ENCODE measurements at places on chromosomes 3 and 15.

DNA sequence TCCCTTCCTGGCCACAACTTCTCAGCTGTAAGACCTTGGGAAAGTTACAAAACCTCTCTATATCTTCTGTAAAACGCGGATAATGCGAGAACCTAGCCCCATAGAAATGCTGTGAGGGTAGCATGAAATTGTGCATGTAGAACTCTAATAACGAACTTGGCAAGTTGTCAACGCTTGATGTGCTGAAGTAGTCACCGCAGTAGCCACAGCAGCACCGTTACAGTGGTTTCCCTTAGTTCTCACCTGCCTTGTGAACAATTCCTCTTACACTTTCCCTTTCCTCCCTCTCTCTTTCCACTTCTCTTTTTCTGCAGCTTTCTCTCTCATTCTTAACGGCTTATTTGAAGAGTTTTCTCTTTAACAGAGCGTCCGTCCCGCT, 447 bp upstream of the SHQ1 start:
- peak; percentile 9 for DNase-seq

GRCh38 chr3:67524046-67524445, 130.4 kb downstream of the SUCLG2 start:
- DNase-seq: no peak

DNA sequence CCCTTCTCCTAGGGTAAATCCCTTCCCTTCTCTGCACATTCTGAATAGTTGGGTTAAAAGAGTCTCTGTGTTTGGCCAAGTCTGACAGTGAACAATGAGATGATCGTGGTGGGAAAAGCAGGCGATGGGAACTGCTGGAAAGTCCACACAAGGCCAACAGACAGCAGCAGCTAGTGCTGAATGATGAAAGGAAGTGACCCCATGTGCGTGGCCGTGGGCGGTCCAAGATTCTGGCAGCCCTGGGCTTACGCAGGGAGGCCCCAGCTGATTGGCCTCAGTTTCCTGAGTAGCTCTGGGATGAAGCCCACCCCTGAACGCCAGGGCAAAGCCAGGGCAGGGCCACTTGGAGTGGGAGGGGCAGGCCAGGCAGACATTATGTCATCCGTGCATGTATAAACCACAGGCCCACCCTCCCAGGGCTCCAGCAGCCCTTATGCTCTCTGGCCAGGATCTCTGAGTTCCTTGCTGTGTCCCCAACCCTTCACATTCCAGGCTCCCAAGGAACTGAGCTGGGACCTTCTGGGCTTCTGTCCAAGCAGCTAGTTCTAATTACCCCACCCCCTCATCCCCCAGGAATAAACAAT, 57.8 kb downstream of the CDC25A start:
- DNase-seq: peak; percentile 58

DNA sequence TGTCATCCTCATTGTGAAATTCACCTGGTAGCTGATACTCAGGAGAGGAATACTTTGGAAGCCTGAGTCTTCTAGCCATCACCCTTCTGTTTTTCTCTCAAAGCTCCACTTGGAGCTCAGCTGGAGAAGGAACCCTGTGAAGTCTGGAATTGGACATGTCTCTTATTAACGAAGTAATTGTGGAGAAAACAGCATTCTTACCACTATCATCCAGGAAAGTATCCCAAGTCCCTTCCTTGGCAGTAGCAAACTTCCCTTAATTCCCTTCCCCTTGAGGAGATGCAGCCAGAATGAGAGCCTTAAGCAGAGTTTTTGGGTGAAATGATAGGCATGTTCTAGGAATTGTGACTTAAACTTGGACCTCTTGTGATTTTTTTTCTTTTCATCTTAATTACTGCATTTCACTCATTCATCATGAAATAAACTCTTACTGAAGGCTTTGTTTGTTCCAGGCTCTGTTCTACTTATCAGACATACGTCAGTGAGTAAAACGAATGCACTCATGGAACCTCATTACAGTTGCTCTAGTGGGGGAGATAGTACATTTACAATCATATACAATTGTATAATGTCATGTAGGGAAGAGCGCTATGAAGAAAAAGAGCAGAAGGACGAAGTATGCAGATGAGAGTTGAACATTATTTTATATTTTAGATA, 30.5 kb upstream of the TCF12 start:
- no peak for DNase-seq

DNA sequence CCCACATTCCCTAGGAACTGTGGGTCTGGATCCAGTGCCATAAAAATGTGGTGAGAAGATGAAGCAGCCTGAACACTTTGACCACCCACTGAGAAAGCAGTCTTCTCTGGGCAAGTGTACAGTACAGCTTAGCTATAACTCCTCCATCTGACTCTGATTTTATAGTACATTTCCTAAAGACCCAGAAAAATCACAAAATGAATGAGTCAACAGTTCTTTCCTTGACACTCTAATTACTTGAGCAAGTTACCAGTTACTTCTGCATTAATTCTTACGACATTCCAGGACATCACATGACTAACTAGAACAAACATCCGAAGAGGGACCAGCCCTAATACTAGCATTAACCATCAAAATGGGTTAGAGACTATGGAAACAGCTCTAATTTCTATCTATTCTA, 148.1 kb upstream of the PEX5L start:
- DNase-seq: no peak

DNA sequence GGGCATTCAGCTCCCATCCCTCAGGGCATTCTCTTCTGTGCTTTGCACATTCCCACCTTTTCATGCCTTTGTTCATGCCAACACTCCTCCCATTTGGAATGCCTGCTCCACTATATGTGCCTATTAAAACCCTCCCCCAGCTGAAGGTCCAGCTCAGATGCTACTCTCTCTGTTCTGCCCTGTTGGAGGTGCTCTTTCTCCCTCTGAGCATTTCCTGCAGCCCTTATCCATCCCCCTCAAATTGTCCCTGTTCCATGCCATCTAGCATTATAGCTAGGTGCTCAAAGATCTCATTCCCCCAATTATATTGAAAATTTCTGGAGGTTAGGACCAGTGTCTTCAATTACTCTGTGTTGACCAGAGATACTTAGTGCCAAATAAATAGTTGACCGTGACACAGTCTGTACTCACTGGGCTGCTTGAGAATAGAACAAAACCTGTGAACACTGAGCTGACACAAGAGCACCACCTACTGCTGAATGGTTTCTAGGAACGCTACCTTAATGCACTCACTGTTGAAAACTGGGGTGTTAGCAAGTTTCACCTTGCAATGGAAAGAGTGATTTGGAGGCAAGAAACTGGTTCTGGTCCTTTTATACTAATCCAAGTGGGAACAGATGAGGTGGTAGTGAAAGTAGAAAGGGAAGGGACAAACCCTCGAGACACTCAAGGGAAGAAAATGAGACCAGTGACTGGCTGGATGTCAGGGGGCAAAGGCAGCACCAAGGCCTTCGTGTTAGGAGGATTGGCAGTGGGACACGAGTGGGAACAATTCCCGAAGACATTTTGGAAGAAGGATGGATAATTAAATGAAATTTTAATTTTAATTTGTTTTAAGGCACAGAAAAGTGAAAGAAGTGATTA, 289.8 kb upstream of the ROPN1 start:
- DNase-seq: peak; percentile 23

DNA sequence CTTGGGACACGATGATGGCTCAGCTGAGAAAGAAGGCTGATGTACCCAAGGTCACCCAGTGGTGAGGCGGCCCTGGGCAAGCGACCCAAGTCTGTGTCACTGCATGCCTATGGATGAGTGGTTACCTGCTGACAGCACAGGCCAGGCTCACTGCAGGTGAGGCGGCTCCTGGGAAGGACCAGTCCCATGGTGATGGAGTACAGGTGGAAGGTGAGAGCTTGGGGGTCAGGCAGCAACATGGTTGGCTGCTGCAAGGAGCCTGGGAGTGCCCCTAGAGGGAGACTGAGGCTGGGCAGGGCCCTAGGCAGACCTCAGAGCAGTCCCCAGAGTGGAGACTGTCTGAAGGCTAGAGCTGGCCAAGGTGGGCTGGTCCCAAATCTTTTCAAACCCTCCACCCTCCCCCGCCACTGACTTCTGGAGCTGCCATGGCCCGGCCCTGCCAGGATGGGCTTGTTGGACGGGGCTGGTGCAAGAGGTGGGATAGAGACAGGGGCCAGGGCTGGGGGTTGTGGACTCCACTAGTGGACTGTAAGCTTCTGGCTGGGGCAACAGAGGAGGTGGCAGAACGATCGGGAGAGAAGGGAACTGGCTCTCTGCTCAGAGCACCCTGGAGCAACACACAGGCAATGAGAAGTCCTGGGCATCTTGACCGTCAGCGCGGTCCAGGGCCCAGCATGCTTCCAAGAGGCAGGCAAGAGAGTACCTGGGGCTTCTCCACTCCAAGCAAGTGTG, 72.5 kb upstream of the SLC6A11 start:
- no peak for DNase-seq

GRCh38 chr3:172142051-172142863, 102.9 kb downstream of the FNDC3B start:
- no peak for DNase-seq

GRCh38 chr15:52076889-52077781, 35.4 kb downstream of the BCL2L10 start:
- no peak for DNase-seq

- DNase-seq: no peak
Measured at GRCh38 chr3:41244620-41245336, 45.5 kb downstream of the CTNNB1 start.

Data from SK-N-DZ (cell line).